Transverse colon (tissue), 4 donors: ENCODE measurements at places on chromosomes 5 and 9.

- no peak for DNase-seq
Observed at GRCh38 chr5:95471942-95472341, 80.8 kb downstream of the FAM81B start.

GRCh38 chr9:20243841-20244240 is 378.5 kb downstream of the MLLT3 start:
- no peak for DNase-seq

GRCh38 chr9:122904466-122904822 is 715 bp downstream of the RC3H2 start:
- peak; percentile 31 for DNase-seq

DNA sequence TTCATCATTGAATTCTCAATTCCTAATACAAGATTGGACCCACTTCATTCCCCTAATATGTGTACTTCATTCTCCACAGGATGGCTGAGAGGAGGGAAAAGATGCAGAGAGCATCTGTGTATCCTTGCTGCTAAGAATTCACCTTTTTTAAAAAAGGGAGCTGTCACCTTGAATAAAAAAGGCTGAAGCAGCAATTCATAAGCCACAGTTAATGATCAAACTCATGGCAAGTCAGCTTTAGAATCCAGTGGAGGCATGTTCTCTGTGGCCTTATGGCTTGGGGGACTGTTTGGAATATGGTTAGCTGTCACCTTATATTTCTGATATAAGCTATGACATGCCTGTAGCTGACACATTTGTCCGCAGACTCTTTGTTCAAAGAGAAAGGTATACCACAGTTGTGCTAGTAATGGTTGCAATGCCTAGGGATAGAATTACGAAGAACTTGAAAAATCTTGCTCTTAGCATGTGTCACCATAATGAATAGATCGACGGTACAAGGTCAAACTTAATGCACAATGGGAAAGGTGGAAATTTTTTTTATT is 256.8 kb upstream of the TNC start:
- no peak for DNase-seq

DNA sequence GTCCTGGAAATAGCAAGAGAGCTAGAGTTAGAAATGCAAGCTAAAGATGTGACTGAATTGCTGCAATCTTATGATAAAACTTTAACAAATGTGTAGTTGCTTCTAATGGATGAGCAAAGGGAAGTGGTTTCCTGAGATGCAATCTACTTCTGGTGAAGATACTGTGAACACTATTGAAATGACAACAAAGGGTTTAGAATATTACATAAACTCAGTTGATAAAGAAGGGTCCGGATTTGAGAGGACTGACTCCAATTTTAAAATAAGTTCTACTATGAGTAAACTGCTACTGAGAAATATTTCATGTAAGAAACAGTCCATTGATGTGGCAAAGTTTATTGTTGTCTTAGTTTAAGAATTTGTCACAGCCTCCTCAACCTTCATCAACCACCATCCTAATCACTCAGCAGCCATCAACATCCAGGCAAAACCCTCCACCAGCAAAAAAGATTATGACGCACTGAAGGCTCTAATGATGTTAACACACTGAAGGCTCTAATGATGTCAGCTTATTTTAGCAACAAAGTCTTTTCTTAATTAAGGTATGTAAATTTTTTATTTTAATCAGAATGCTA is 376.2 kb downstream of the CDH10 start:
- no peak for DNase-seq

- DNase-seq, result no peak
Observed at GRCh38 chr5:153711755-153712154, 221.3 kb downstream of the GRIA1 start.

DNA sequence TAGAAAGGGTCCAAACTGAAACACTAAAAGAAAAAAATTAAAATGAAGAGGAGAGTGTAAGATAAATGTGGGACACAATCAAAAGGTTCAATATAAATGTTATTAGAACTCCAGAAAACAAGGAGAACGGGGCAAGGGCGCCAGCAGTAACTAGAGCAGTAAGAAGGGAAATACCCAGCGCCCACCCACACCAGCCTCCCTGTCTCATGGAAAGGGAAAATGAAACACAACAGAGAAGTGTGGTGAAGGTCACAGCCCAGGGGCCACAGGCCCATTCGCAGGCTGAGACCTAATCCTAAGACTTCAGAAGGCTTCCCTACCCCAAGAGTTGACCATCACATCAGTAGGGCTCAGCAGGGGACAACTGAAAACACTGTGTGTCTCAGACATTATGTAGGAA is 45.8 kb upstream of the CLK4 start:
- DNase-seq, result no peak

- no peak for DNase-seq
Observed at GRCh38 chr9:96006961-96007360, 131.5 kb downstream of the ERCC6L2 start.

- DNase-seq, result peak; percentile 81
Observed at GRCh38 chr9:136840877-136841645, 1.2 kb upstream of the AJM1 start.

DNA sequence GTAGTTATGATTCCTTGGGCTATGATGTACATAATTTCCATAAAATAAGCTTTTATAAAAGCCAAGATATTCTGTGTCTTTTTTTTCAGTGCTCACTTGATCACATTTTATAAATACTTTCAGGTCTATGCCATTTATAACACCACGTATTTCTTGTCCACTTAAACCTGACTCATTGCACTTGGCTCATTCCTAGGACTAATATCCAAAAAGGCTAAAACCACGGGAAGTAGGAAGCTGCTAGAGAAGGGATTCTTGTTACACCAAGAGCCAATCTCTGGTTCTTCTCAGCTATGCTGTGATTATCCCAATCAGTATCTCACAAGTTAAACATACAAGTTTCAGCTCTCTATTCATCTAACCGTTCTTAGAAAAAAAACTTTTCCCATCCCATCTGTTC is 80.4 kb upstream of the CDH6 start:
- DNase-seq, result no peak

DNA sequence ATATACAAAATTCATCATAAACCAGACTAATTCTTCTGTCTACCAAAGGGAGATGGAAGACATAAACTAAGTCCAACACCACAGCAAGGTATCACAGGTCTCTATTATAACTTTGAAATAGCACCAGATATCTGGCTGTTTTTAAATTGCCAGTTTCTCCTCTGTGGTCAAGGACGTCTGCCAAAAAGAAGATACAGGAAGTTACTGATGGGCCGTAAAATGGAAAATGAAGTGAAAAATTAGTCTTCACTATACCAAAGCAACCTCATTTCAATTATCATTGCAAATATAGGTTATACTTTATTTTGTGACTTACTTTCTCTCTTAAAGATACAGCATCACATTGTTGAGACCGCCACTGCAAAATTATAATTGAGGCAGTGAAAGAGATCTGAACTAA is 225.5 kb downstream of the NDUFS4 start:
- no peak for DNase-seq

- DNase-seq, result no peak
Observed at GRCh38 chr9:114002986-114003350, 75.1 kb downstream of the AMBP start.

- no peak for DNase-seq
Observed at GRCh38 chr9:129693741-129694140, 28.3 kb downstream of the PRRX2 start.

- no peak for DNase-seq
Observed at GRCh38 chr5:87008751-87009560, 258.7 kb upstream of the RASA1 start.

- DNase-seq, result no peak
Observed at GRCh38 chr5:154421868-154422267, 23.9 kb upstream of the SAP30L start.

DNA sequence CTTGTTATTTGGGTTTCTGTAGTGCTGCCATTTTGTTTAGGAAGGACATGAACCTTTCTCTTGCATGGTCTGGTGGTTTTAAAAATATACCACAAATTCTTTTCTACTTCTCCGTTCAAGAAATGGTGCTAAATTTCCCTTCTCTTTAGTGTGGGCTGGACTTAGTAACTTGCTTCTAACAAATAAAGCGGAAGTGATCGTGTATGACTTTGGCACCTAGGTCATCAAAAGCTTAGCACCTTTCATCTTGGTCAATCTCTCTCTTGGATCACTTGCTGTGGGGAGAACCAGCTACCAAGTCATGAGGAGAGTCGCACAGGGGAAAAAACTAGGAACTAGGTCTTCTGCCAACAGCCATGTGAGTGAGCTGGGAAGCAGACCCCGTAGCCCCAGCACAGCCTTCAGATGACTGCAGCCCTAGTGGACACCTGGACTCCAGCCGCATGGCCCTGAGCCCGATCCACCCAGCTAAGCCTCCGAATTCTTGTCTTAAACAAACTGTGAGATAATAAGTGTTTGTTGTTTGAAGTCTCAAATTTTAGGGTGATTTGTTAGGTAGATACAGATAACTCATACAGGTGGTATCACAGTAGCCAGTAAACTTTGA is 87.7 kb upstream of the CKMT2 start:
- no peak for DNase-seq

- DNase-seq, result no peak
Observed at GRCh38 chr5:112762113-112762810, 24.6 kb downstream of the APC start.

GRCh38 chr5:173963867-173964441 is 25.0 kb upstream of the C5orf47 start:
- DNase-seq, result peak; percentile 41

DNA sequence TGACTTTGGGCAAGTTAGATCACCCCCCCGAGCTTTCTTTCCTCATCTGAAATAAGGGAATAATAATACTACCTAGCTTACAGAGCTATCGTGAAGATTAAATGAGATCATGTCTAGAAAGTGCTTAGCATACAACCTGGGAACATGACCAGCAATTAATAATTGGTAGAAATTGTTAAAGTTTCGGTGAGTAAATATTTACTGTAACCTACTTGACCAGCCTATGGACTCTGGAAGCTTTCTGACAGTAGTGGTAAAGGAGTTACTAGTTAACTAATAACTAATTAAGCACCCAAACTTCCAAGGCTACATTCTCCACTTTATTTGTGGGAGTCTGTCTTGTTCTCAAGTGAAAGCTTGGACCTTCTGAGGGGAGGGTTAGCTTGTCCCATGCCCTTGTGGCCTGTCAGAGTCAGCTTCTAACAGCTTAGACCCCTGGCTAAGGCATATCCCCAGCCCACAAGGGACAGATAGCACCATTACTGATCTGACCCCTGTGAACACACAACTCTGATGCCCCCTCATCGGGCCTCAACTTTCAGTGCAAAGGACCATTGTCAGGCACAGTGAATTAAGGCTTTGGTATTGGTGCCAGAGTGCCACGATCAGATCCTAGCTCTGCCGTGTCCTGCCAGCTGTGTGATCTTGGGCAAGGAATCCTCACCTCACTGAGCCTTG is 58.7 kb upstream of the SAP30L start:
- DNase-seq, result no peak

DNA sequence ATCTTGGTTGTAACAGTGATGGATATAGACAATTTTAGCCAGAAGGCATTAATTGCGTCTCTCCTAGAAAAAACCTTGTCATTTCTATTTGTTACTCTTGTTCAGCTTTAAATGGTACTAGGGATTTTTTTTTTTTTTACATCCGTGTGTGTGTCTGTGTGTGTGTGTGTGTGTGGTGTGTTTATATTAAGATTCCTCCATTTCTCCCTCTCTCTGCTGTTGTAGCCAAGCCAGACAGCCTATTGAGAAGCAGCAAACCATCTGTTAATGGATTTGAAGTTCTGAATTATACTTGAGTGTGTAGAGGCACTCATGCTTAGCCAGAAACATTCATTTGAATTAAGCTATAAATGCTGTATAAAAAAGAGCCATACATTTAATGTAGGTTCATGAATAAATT is 72.3 kb downstream of the SLF1 start:
- no peak for DNase-seq

DNA sequence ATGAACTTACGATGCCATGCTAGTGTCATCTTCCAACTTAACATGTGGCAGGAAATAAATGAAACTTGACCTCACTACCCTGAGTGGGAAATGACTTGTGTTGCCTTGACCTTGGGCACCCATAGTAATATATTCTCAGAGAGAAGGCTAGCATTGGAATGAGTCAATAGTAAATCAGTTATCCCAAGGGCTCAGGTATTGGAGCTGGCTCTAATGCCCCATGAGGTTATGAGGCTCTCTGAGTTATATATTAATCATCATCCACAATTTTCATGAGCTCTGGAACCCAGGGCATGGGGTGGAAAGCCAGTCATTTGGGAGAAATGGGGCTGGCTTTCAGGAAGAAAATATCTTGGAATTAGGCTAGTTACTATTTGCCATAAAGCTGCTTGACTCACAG is 42.4 kb upstream of the SMIM32 start:
- no peak for DNase-seq

DNA sequence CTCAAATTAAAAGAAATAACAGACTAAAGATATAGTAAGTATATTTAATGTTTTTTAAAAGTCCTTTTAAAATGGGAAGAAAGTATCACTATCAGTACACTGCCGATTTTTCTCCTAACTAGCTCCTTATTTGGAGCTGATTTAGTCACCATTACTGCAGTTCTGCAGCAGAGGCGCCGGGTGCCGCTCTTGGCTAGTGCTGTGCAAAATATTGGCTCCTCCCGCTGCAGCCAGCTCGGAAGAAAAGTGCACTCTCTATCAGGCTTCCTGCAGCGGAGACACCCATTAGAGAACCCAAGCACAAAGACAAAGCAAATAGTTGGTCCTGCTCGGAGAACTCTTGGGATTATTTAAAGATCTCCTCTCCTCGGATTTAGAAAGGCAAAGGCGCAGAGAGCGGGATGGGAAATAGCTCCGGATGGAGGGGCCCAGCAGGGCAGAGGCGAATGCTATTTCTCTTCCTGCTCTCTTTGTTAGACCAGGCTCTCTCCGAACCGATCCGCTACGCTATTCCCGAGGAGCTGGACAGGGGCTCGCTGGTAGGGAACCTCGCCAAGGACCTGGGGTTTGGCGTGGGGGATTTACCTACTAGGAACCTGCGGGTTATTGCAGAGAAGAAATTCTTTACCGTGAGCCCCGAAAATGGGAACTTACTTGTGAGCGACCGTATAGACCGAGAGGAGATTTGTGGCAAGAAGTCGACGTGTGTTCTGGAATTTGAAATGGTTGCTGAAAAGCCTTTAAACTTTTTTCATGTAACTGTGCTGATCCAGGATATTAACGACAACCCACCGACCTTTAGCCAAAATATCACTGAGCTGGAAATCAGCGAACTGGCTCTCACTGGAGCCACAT is at the start of gene PCDHGB3:
TSS of gene PCDHGB3 (plus strand) at position 249 of the 855 bp plus-strand sequence. CDS start at position 402, 153 bp downstream.
- peak; percentile 21 for DNase-seq

DNA sequence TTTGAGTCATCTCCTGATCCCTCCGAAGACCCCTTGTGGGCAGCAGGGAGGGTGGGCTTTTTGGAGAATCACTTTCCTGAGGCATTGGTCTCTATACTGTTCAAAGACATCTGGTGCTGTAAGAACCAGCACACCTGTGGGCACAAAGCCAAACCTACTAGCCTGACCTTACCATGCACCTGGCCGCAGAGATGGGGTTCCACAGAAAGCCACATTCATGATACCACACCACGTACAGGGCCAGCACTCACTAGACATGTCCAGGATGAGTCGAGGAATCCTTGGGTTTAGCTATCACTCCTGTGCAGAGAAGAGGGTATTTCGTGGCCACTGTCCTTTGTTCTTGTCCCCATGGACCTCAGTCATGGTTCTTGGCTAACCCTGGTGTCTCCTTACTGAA is 203.4 kb downstream of the CACNA1B start:
- no peak for DNase-seq
